MV-4-11 (cell line): ENCODE measurements at places on chromosomes 4 and X.

GRCh38 chrX:8044947-8045346 lies 117.7 kb upstream of the PNPLA4 start:
- DNase-seq: no peak

DNA sequence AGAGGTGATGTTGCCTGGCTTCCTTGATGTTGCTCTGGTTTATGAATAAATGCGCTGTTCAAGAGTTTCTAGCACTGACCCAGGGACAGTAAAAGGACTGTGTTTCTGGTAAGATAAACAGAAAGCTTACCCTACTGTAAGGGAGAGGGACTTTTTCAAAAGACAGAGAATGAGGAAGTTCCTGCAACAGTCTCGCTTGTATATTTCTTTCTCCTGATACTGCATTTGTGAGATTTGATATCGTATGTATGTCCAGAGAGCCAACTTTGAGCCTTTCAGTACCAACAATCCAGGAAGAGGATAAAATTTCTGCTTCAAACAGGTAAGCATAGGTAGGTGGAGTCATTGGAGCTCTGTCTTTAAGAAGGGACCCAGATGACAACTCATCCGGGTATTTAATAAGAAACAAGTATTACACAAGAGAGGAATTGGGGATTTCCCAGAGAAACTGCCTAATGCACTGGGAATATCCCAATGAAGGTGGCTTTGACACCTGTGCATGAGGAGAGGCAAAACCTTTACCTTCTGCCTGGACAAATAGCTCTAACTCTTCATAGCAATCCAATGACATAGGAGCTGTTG lies 773 bp downstream of the DAPP1 start:
- DNase-seq: peak; percentile 61

GRCh38 chr4:81165861-81166430 lies 49.1 kb downstream of the PRKG2 start:
- DNase-seq: no peak

- DNase-seq: no peak
These were observed 58.9 kb upstream of the BCOR start for GRCh38 chrX:40156470-40157227.

DNA sequence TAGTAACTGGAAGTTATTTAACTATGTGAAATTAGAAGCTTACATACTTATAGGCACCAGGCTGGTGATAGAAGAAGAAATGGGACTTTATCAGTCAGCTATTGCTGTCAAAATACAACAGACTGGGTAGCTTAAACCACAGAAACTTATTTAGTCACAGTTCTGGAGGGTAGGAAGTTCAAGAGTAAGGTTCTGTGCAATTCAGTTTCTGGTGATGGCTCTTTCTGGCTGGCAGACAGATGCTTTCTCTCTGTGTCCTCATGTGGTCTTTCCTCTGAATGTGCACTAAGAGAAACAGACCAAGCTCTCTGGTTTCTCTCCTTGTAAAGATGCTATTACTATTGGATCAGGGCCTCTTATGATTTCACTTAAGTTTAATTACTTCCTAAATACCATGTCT lies 92.1 kb upstream of the ANKRD50 start:
- DNase-seq: no peak

DNA sequence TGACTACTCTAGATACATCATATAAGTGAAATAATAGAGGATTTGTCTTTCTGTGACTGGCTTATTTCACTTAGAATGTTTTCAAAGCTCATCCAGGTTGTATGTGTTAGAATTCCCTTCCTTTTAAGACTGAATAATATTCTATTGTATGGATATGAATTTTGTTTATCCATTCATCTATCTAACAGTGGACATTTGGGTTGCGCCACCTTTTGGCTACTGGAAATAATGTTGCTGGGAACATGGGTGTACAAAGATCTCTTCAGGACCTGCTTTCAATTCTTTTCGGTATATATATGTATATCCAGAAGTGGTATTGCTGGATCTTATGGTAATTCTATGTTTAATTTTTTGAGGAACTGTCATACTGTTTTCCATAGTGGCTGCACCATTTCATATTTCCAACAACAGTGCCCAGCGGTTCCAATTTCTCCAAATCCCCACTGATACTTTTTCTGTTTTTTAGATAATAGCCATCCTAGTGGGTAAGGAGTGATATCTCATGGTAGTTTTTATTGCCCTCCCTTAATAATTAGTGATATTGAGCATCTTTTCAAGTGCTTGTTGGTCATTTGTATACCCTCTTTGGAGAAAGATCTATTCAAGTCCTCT lies 3.4 kb upstream of the SCD5 start:
- no peak for DNase-seq

GRCh38 chr4:101944649-101945048 lies 154.1 kb downstream of the BANK1 start:
- DNase-seq: no peak

DNA sequence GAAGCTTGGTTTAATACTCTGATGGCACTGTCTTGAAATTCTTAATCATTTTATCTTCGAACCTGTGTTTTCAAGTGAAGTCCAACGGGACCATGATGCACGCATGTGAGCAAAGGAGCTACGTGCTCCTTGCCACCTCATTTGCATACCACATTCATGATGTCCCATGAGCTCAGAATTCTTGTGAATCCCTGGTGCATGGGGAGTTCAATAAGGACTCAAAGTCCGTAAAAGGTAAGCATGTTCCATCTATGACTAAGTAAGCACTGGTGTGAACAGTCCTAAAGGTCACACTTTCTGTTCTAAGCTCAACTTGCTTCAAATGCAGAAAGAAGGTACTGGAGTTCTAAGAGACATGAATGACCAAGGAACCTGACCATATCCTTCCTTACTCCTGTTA lies 13.1 kb upstream of the GPM6B start:
- DNase-seq: no peak

DNA sequence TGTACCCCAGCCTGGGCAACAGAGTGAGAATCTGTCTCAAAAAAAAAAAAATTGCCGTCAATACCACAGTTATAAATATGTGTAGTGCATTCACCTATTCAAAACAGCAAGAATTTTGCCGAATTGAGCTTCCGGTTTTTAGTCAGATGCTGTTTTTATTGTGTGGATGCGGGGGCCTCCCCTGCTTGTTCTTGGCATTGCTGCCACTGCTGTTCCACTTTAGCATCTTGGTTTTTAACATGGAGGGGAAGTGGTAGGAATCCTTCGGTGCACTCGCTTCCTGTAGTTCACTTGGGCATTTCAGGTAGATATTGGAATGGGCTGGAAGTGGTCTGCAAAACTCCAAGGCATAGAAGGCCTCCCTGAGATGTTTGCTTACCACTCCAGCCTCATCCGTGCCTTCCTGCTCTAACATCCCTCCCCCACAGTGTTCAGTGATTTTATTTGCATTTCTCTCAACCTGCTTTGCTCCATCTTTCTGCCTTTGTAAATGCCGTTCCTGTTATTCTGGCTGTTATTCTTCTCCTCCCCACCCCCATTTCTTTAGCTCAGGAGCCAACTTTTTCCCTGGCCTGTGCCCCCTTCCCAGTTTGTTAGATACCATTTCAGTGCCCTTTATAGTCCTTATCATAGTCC lies 25.5 kb downstream of the MOB1B start:
- DNase-seq: no peak

GRCh38 chrX:152905081-152905420 lies 7.2 kb downstream of the ZNF185 start:
- peak; percentile 9 for DNase-seq

DNA sequence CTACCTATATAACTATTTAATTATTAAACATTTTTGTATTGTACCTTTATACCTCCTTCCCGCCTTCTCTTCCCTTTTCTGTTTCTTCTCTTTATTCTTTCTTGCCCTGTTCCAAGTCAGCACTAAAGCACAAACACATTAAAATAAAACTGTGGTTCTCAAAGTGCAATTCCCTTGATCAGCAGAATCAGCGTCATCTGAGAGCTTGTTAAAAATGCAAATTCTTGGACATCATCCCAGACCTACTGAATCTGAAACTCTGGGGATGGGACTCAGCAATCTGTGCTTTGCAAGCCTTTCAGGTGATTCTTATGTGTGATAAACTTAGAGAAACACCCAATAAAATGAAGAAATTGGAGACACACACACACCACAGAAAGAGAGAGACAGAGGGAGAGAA lies 178.4 kb upstream of the BMP3 start:
- no peak for DNase-seq

GRCh38 chr4:189304809-189305208 lies 635.9 kb upstream of the FRG1 start:
- no peak for DNase-seq

GRCh38 chr4:20284990-20285389 lies 33.3 kb downstream of the SLIT2 start:
- no peak for DNase-seq

GRCh38 chr4:152677117-152677516 lies 2.7 kb downstream of the TMEM154 start:
- no peak for DNase-seq

DNA sequence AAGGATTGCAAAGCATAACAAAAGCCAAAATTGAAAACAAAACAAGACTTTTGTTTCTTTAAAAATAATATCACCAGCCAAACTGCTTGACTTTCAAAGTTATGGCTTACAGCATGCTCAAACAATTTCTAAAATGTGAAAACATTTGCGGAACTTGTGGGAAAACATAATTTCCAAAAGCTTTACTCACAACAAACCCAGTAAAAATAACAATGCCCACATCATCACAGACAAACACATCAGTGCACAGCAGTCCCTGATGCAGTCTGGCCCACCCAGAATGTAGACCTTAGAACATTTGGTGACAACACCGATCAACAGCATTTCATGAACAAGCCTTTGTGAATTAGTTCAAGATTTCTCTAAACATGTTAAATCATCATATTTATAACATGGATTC lies 98.9 kb downstream of the ARHGAP6 start:
- no peak for DNase-seq

DNA sequence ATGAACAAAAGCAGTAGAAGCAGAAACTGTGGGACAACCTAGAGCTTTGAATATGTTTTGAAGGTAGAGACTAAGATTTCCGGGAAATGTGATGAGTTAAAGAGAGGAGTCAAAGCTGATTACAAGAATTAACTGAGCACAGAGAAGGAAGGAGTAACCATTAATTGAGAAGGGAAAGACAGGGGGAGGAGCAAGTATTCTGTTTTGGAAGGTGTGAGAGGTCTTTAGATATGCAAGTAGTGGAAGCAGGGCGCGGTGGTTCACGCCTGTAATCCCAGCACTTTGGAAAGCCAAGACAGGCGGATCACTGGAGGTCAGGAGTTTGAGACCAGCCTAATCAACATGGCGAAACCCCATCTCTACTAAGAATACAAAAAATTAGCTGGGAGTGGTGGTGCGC lies 171.5 kb downstream of the FSTL5 start:
- DNase-seq: no peak

DNA sequence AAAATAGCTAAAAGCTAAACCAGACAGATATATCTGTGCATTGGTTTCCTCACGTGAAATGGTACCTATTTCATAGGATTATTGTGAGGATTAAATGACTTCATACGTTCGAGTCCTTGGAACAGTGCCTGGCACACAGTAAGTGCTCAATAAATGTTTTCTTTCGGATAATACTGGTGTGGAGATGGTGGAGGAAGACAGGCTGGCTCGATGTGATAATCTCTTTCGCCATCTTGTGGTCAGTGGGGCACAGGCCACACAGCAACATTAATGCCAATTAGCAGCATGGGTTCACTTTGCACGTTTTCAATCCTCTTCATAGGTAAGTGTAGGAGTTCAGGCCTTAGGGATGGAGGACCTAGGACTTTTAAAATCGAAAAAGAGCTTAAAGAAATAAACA lies 9.3 kb downstream of the PAGE4 start:
- peak; percentile 5 for DNase-seq

DNA sequence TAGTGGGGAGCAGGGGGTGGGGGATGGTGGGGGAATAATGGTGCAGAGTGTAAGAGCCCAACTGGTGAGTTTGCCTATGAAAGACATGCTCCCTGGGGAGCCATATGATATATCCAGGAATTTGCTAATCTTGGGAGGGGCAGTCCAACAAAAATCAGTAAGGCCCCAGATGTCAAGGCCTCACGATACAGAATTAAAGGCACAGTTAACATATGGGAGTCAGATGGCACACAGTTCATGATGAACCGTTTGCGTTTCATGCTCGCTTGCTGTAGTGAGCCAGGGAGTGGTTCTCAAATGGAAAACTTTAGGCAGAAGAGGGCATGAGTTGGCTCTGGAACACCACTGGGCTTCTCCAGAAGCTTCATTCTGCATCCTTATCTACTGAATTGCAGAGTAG lies 33.9 kb upstream of the VCX2 start:
- no peak for DNase-seq

GRCh38 chr4:129707949-129708348 lies 612.0 kb downstream of the C4orf33 start:
- DNase-seq: no peak

DNA sequence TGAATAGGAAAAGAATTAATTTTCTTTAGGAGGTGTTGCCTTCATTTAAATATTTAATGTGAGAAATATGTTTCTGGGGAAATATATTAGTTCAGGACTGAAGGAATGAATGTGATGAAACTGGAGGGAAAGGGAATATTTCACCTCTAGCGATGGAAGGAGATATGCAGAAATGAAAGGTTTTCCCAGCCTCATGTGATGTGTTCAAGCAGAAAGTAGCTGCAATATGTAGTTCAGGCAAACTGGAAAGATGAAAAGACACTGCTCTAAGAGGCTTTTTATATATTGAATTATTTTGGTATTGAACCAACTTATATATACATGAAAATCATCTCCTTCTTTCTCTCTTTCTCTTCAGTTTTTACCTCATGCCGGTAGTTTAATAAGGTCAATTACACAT lies 3.4 kb downstream of the GRID2 start:
- DNase-seq: no peak

- peak; percentile 82 for DNase-seq
These were observed 20.6 kb downstream of the SH3KBP1 start for GRCh38 chrX:19866626-19867410.

DNA sequence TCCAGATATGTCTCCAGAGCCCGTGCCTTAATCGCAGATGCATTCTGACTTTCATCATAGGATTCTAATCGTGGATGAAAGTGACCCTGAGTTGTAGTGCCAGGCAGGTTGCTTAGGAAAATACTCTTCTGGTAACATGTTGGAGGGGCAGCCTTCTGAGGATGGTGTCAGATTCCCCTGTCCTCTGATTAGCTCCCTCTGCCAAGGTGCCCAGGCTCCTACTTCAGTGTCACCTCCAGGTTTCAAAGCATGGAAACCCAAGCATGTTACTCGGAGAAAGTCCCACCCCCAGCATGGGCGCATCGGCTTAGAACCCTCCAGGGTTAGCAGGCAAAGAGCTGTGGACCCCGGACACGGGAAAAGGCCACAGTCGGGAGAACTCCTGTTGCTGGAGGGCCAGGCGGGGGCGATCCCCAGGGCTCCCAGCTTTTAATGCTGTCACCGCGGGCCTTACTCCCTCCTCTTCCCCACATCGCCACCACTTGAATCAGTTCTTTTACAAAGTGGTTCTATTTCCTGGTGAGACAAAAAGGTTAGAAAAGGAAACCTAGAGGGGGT lies 44.5 kb downstream of the TRIM2 start:
- no peak for DNase-seq
